ENCODE measurements at places on chromosomes 2 and 18.
A peak's percentile ranks its signal among the peaks of the same experiment; 100 is the strongest.

GRCh38 chr2:228066126-228066798, 115.2 kb downstream of the SPHKAP start:
- no peak for DNase-seq

DNA sequence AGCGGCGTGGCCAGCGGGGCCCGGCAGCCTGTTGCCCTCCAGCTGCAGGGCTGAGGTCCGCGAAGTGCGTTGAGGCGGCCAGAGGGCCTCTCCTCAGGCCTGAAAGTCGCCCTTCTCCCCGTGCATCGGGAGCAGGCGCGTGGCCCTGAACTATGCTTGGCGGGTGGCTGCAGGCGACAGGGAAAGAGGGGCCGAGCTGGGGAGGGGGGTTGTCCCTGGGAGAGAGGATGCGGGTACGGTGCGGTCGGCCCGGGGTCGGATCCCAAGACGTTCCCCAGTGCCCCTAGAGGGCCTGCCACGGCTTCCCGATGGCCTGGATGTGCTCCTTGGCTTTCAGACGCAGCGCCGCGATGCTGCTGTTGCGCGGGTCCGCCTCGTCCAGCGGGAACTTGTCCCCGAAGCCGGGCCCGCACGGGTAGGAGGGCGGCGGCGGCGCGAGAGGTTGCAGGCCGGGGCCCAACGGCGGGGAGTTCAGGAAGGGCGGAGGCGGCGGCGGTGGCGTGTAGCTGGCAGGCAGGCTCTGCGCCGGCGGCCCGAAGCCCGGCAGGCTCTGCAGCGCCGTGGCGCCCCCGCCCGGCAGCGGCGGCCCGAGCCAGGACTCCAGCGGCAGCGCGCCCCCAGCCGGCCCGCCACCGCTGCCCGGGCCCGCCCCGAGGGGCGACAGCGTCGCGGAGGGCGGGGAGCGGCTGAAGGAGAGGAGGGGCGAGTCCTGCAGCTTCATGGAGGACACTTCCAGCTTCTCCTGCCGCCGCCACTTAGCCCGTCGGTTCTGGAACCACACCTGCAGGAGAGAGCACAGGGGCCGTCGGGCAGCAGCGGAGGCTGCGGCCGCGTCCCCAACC, 4.3 kb downstream of the RAX start:
- DNase-seq = no peak

GRCh38 chr18:79604205-79604912, 75.2 kb upstream of the CTDP1 start:
- no peak for DNase-seq

DNA sequence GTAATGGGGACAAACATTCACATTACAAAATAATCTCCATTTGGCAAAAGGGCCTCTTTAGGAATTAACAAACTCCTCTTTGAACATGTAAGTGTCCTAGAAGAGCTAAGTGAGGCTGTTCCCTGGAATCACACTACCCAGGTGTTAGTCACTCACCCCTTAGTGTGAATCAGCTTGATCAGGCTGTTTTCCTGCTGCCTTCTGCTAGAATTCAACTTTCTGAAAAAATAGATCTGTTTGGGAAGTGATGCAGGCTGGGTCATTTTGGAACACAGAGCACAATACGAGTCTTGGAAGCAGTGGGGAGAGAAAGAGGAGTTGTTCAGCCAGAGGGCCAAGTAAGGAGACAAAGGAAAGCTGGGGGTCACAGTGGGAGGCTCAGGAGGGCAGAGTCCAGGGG, 40.0 kb downstream of the TTC32 start:
- DNase-seq = no peak

DNA sequence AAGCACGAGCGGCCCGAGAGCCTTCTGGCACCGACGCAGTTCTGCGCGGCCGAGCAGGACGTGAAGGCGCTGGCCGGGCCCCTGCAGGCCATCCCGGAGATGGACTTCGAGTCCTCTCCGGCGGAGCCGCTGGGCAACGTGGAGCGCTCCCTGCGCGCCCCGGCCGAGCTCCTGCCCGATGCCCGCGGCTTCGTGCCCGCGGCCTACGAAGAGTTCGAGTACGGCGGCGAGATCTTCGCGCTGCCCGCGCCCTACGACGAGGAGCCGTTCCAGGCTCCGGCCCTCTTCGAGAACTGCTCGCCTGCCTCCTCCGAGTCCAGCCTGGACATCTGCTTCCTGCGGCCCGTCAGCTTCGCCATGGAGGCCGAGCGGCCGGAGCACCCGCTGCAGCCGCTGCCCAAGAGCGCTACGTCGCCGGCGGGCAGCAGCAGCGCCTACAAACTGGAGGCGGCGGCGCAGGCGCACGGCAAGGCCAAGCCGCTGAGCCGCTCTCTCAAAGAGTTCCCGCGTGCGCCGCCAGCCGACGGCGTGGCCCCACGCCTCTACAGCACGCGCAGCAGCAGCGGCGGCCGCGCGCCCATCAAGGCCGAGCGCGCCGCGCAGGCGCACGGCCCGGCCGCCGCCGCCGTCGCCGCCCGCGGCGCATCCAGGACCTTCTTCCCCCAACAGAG, 70.4 kb downstream of the ARHGEF33 start:
- DNase-seq = peak; percentile 96

- DNase-seq = peak; percentile 14
These were observed 11.1 kb upstream of the RPIA start for GRCh38 chr2:88680266-88680902.

GRCh38 chr2:29072971-29073725, 1.2 kb downstream of the PCARE start:
- DNase-seq = no peak

- no peak for DNase-seq
These were observed 135.0 kb downstream of the EPHA4 start for GRCh38 chr2:221437056-221437455.

- DNase-seq = no peak
These were observed 173.4 kb downstream of the EIPR1 start for GRCh38 chr2:3204031-3204821.

- DNase-seq = no peak
These were observed 132.9 kb upstream of the MSH6 start for GRCh38 chr2:47650001-47650535.

DNA sequence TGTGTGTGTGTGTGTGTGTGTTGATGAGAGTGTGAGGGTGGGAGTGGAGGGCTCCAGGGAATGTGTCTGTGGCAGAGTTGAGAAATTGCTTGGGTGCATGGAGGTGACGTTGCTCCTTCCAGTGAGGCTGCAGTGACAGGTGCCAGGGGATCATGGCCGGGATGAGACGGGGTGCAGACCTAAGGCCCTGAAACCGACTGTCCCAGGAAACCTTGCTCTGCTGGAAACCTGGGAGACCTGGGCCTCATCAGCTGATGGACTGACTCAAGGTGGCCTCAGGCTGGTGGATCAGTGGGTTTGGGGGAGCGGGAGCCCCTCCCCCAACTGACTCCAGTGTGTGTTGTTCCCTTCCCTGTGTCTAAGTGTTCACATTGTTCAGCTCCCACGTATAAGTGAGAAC, 56.6 kb downstream of the INHBB start:
- DNase-seq = no peak

DNA sequence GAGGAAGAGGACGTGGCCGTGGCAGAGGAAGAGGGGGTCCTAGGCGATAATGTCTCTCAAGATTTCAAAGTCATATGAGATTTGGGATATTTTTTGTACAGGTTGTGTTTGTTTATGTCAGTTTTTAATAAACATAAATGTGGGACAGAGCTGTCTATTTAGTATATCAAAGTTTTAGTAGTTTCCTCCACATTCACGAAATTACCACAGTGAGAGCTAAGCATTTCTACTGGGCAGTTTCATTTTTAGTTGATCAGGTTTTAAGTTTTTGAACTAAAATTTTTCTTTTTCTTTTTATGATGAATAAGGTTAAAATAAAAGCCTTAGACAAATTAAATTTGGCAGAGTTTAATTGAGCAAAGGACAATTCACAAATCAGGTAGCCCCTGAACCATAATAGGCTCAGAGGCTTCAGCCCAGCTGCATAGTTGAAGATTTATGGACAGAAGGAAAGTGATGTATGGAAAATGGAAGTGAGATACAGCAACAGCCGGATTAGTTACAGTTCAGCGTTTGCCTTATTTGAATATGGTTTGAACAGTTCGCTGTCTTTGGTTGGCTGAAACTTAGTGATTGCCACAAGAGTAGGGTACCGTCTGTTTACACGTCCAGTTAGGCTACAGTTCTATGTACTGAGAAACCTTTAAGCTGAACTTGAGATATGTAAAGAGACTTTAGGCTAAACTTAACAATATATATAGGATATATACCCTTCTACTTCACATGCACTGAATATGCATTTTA, 17.1 kb downstream of the SNRPD1 start:
- no peak for DNase-seq

GRCh38 chr2:66531155-66531554, 96.2 kb downstream of the MEIS1 start:
- no peak for DNase-seq

DNA sequence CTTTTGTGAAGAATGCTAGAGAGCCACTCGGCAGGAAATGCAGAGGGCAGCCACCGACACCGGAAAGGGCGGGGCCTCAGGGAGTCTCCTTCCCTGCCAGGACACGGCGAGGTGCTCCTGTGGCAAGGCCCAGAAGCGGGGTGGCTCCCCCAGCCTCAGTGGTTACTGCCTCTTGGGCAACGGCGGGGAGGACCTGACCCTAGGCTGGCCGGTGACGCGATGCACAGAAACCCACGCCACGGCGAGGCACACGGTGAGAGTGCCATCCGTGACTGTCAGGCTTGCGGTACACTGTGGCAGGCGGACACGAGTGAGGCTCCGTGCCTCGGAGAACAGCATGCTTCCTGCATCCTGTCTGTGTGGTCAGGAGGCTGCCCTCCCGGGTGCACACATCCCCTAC, 47.8 kb downstream of the ZAP70 start:
- no peak for DNase-seq

DNA sequence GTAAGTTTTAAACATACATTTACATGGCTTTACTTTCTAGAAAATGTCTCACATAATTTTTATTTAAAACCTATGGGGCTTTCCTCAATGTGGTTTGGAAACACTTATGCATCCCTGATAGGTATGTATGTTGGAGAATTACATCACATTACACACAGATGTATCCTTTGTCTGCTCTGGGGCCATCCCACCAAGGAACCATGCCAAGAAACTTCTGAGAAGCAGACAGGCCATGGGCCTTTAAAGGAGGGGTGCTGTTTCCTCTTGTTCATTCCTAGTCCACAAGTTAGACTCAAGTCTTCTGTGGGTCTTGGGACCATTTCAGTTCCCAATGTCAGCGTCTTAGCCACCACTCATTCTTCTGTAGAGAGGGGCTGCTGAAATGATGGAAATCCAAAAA, 162.0 kb upstream of the SETBP1 start:
- DNase-seq = no peak

GRCh38 chr2:192091476-192091875, 103.3 kb downstream of the TMEFF2 start:
- no peak for DNase-seq

GRCh38 chr2:207319316-207319715, 153.6 kb upstream of the KLF7 start:
- no peak for DNase-seq

DNA sequence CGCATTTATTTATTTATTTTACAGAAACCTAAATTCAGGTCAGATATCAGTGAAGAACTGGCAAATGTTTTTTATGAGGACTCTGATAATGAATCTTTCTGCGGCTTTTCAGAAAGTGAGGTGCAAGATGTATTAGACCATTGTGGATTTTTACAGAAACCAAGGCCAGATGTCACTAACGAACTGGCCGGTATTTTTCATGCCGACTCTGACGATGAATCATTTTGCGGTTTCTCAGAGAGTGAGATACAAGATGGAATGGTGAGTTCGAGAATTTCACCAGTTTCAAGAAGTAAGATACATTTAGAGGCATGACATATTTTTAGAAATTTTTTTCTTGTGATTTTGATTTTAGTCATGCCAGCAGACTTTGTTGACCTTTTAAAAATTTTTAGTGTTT, 4.6 kb downstream of the CDCA7 start:
- DNase-seq = no peak

DNA sequence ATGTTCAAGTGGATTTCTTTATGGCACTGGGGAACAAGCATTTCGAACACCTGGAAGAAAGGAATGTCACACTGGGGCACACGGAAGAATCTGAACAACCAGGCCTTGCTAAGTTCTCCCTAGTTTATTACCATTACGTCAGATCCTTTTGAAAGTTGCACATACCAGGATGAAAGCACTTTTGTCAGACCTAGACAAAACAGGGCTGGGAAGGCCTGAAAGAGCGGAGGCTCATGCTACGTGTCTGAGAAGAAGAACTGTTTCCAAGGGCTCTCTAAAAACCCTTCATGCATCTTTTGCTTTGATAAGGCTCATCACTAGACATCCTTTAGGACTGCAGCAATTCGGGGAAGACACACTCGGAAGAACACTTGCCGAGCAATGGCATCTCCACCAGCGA, 15.4 kb upstream of the SLC25A52 start:
- no peak for DNase-seq

- DNase-seq = no peak
These were observed 9.7 kb upstream of the SLC39A10 start for GRCh38 chr2:195647302-195647701.

- DNase-seq = no peak
These were observed 7.3 kb upstream of the PELI1 start for GRCh38 chr2:64151476-64151875.

DNA sequence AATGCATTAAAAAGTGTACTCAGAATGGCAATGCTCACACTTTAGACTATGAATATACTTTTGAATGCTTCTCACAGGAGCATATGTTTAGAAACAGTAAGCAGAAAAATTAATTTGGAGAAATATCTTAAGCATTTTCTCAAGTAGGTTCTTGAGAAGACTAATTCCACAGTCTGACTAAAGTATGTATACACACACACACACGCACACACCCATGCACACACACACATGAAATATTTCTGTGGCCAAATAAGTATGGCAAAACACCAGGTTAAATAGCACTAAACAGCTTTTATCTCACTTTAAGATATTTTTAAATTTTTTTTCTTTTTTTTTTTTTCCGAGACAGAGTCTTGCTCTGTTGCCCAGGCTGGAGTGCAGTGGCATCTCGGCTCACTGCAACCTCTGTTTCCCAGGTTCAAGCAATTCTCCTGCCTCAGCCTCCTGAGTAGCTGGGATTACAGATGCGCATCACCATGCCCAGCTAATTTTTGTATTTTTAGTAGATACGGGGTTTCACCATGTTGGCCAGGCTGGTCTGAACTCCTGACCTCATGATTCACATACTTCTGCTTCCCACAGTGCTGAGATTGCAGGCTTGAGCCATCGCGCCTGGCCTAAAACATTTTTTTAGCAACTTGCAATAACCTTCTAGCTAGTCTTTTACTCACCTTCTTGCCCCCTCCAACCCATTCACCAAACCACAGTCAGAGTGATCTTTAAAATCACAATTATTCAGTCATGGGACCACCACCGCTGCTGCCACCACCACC, 67.5 kb upstream of the SCG2 start:
- no peak for DNase-seq

DNA sequence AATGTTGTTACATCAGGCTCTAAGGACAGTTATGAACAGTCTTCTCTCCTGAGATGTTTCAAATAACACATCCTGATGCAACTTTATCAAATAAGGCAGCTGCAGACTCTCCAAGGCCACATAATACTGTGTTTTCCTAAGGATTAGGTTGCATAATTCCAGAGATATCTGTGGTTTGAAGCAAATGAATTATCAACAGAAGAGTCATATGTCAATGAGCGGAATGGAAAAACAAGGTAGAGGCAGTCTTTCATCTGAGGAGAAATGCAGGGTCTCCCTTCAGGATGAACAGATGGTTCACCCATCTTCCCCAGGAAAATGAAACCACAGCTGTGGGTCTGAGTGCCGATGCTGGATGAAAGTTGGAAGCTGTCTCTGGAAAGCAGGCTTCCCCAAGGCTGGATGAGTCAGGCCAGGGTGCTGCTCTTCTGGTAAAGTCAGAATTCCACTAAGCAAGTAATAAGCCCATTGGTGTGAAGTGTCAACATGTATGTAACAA, 22.2 kb downstream of the LYG1 start:
- DNase-seq = no peak

- DNase-seq = no peak
These were observed 366.5 kb downstream of the GALNT13 start for GRCh38 chr2:154238252-154238651.

Data from muscle of back (tissue), 13 donors.